ENCODE measurements at places on chromosomes 1 and 21.

GRCh38 chr1:164479242-164479641, 79.7 kb upstream of the PBX1 start:
- DNase-seq = no peak

DNA sequence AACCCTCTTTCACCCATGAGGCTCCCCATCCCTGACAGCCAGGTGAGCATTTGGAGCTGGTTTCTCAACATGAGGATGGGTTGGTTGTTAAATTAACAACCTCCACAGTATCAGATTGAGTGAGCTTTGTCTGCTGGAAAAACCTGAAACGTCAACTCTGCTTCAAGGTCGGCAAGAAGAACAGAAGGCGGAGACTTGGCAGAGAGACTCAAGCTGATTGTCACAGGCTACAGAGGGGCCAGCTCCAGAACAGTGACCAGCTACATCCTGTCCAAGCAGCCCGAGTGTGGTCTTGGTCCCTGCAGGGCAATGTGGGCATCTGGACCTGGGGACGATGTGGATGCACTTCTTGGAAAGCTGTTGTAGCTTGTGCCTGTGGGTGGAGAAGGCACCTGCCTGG, 36.6 kb upstream of the TMEM51 start:
- DNase-seq = no peak

DNA sequence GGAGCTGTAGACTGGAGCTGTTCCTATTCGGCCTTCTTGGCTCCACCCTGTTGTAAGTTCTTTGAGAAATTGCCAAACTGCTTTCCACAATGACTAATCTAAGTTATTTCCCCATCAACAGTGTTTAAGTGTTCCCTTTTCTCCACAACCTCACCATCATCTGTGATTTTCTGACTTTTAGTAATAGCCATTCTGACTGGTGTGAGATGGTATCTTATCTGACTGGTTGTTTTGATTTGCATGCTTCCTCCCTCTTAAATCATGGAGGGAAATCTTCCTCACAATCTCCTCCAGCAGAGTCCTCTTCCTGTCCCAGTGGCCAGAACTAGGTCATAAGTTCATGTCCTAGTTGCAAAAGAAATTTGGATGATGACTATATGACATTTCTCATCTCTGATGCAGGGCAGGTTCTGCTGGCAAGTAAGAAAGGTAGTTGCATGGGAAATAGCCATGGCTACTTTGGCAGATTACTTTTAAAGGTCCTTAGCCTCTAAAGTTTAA, 294.0 kb downstream of the LRRC40 start:
- DNase-seq = no peak

- DNase-seq = no peak
Measured at GRCh38 chr1:43796111-43796581, 88.8 kb downstream of the ST3GAL3 start.

GRCh38 chr1:17007121-17007520, 4.6 kb downstream of the ATP13A2 start:
- no peak for DNase-seq

- no peak for DNase-seq
Measured at GRCh38 chr1:29696656-29697390, 460.5 kb downstream of the PTPRU start.

- no peak for DNase-seq
Measured at GRCh38 chr1:12715896-12716437, at the start of gene AADACL3. Gene AADACL3 (plus strand): TSS chr1:12716110. CDS start chr1:12716177, 67 bp downstream.

DNA sequence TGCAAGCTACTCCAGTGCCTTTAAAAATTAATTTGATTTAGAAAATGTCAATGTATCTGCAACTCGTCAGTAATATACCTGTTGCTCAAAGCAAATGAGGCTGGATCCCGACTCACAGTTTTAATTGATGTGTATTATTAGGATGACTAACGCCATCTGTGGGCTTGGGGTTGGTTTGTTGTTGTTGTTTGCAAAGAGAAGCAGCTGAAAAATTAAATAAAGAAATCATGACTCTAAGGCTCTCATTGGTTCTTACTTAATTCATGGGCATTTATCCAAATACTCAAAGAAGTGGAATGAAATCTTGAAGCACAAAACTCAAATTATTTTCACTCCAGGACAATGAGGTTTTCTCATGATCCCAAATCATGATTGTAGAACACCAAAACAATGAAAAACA, 46.4 kb downstream of the SEC16B start:
- no peak for DNase-seq

DNA sequence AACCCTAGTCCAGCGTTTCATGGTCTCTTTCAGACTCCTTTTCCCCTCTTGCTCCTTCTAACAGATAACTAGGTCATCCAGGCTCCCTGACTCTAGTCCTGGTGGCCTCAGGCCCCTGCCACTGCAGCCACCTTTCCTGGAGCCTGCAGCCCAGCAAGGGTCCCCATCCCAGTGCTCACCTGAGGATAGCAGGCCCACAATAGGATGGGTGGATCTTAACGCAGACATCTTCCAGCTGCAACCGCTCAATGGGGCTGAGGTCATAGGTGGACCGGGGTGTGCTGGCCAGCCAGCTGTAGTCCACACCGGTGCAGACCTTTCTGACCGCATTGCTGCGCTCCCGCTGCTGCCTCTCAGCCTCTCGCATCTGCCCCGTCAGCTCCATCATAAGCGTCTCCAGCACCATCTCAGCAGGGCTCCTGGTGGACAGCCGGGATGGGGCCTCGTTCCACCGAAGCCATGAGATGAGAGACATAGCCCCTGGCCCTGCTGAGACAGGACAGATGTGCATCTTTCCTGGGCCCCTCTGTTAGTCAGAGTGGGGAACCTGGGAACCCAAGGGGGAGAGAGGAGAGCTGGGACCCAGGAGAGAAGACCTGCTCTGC, 10.9 kb downstream of the RD3 start:
- peak; percentile 10 for DNase-seq

DNA sequence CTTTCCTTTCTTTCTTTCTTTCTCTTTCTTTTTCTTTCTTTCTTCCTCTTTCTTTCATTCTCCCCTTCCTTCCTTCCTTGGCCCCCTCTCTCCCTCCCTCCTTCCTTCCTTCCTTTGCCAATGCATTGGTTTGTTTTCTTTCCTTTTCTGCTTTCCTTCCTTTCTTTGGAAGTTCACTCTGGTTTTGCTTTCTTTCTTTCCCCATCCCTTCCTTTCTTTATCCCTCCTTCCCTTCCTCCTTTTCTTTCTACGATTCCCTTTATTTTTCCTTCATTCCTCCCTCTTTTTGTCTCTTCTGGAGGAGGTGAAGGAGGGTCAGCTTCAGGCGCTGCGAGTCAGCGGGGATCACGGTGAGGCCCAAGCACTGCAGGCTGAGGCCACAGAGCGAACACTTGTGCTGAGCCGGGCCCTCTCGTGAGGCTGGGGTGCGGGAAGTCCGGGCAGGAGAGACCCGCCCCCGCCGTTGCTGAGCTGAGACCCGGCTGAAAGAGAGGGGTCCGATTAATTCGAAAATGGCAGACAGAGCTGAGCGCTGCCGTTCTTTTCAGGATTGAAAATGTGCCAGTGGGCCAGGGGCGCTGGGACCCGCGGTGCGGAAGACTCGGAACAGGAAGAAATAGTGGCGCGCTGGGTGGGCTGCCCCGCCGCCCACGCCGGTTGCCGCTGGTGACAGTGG, 1.5 kb downstream of the SIM2 start:
- DNase-seq = no peak

DNA sequence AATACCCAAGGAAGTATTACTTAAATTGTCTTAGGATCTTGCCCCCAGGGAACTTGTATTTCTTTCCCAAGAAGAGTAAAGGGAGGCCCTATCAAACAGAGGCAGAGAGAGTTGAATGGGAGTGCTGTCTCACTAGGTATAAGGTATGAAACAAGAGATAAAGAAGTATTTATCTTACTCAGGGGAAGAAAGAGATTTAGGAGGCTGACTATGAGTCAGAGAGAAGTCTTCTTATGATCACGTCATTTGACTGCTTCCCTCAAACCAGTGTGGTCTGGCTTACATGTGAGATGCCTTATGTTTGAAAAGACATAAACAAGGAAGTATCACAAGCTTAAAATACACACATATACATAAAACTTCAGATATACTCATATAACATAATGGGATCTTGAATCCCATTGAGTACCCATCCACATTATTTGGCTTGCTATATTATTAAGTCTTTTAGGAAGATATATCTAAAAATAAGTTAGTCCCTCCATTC, 29.6 kb downstream of the DUSP10 start:
- DNase-seq = peak; percentile 82

DNA sequence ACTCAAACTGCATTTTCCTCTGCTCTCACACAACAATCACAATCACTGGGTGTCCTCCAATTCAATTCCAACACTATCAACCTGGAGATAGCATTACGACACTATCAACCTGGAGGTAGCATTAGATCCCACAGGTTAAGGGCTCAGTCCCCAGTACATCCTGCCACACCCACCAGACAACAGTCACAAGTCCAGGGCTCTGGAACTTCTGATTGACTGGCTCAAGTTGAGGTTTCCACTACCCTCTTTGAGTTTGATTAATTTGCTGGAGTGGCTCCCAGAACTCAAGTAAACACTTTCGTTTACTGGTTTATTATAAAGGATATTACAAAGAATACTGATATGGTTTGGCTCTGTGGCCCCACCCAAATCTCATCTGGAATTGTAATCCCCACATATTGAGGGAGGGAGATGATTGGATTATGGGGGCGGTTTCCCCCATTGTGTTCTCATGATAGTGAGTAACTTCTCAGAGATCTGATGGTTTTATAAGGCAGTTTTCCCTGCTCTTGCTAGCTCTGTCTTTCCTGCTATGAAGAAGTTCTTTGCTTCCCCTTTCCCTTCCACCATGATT, 49.6 kb upstream of the ARHGAP29 start:
- DNase-seq = no peak

- no peak for DNase-seq
Measured at GRCh38 chr1:4614371-4615137, 39.9 kb upstream of the AJAP1 start.

DNA sequence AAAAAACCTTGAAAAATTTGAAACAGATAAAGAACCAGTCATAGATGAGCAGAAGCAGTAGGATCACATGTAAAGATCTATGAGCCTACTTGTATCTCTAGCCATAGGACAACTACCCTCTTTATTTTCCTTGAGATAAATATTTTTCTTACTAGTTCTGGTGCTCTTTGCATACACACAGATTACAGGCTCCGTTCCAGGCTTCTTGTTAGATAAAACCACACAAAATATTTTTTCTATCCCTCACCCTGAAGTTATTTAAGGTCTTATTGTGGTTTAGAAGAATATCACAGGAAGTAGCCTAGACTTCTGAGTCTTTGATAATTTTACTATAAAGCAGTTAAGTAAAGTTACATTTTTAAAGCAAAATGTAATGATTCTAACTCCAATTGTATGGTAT, 512.2 kb downstream of the NEGR1 start:
- DNase-seq = no peak

GRCh38 chr1:110463725-110464124, 12.8 kb downstream of the PROK1 start:
- DNase-seq = no peak

- DNase-seq = no peak
Measured at GRCh38 chr1:36919491-36920145, 114.7 kb downstream of the GRIK3 start.

- DNase-seq = peak; percentile 54
Measured at GRCh38 chr1:204578867-204579664, 62.9 kb downstream of the MDM4 start.

DNA sequence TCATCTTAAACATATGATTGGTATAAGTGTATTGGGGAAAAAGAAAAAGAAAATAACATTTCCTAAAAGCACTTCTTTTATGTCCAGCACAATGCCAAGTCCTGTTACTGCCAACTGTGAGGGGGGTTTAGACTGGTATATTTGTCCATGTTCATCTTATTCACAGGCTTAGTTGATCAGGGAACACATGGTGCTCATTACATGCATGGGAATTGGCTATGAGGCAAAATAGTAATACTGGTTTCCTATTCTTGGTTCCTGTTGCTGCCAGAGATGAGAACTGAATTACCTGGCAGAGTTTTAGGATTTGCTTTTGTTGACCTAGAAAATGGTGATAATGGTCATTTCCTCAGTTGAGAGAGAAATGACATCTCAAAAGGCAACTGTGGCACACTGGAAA, 398.8 kb downstream of the DUSP10 start:
- DNase-seq = no peak

GRCh38 chr1:99600782-99601181, 45.1 kb upstream of the PALMD start:
- DNase-seq = no peak

DNA sequence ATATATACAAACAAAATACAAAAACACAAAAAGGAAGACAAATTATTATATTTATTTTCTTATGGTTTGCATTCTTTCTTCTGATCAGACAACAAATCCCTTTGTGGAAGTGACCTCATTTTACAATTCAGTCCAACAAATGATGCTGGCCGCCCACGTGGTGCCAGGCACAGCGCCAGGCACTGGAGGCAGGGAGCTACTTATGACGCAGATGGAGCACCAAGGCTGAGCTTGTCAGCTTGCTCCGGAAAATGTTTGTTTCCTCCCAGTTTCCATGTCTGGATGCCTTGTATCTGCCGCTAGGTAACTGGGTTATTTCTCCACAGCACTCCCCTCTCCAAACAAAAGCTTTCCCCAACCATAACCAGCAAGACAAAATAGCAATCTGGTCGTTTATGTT, 30.7 kb upstream of the CD34 start:
- no peak for DNase-seq

DNA sequence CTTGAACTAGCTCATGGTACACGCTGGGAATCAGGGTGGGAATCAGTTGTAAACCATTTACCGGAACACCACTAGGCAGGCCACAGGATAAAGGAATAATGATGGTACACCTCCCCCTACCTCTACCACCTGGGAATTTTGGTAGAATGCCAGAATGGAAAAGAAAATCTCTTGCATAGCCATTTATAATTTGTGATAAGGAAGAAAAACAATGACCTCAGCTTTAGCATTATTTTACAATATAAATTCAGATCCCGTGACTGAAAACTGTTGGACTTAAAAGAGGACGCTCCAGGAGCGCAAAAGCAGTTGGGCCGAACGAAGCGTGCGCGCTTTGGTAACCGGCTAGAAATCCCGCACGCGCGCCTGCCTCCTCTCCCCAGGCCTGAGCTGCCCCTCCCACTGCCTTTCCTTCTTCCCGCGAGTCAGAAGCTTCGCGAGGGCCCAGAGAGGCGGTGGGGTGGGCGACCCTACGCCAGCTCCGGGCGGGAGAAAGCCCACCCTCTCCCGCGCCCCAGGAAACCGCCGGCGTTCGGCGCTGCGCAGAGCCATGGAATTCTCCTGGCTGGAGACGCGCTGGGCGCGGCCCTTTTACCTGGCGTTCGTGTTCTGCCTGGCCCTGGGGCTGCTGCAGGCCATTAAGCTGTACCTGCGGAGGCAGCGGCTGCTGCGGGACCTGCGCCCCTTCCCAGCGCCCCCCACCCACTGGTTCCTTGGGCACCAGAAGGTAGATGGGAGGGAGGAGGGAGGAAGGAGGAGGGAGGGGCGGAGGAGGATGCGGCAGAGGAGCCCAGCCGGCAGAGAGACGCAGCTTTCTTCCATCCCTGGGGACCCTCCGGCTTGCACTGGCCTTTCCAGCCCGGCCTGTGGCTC, at the start of gene CYP4X1:
TSS of gene CYP4X1 (plus strand) at position 402 of the 873 bp plus-strand sequence. CDS start at position 551, 149 bp downstream.
- DNase-seq = no peak

GRCh38 chr1:236774926-236775325, 20.2 kb upstream of the MTR start:
- no peak for DNase-seq

GRCh38 chr1:112674986-112675727, 698 bp downstream of the MOV10 start:
- peak; percentile 47 for DNase-seq
